ENCODE measurements at places on chromosomes 7 and 10.

DNA sequence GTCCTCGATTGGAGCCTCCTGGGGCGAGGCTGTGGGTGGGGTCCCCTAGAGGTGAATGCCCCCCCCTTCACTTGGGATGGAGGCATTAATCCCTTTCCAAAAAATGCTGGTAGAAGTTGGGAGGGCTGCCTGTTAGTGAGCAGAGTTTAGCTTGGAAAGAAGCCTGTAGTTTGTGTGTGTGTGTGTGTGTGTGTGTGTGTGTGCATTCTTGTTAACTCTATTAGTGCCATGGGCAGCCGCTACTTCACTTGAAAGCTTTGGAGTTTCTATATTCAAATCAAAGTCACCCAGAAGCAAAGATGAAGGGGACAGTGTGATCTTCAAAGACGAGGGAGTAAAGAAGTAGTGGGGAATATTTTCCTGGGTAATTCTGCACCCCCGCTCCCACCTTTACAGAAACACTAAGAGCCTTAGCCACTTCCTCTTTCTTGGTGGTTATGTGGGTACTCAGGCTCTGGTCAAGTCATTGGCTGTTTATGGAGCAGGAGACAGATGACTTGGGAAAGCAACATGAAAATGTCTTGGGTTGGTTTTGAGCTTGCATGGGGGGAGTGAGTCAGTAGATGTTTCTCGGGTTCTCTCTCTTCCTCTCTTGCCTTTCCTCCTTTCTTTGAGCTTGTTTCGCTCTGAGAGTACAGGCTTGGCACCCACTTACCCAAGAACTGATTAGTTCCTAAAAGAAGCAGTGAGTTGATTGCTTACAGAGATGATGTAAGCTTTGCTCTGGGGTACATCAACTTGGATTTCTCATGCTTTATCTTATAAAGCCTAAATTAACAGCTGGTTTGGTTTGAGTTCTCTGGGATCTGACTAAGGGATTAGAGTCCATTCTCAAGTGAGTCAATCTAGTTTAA is 35.9 kb downstream of the TCF7L2 start:
- DNase-seq, result peak; percentile 62

DNA sequence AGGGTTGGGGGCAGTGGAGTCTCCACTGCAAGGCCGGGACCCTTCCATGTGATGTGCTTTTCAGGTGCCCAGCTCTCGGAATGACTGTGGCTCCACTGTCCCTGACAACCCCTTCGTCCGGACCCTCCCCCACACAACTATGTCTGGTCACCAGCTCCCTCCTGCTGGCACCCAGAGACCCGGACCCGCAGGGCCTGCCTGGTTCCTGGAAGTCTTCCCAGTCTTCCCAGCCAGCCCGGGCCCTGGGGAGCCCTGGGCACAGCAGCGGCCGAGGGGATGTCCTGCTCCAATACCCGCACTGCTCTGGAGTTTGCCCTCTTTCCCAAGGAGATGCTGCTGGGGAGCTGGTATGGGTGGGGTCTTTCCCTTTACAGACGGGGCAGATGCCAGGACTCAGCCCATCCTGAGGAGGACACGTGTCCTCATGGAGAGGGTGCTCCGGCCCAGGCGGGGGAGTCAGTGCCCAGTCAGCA is 5.5 kb downstream of the ATP6V0E2 start:
- DNase-seq, result no peak

DNA sequence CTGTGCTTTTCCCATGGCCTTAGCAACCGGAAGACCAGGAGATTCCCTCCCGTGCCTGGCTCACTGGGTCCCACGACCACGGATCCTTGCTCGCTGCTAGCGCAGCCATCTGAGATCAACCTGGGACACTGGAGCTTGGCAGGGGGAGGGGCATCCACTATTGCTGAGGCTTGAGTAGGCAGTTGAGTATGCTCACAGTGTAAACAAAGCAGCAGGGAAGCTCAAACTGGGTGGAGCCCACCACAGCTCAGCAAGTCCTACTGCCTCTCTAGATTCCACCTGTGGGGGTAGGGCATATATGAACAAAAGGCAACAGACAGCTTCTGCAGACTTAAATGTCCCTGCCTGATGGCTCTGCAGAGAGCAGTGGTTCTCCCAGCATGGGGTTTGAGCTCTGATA is 697.0 kb downstream of the SORCS1 start:
- DNase-seq, result no peak

GRCh38 chr7:49389871-49390479 is 383.5 kb upstream of the VWC2 start:
- DNase-seq, result no peak

- DNase-seq, result no peak
Measured at GRCh38 chr10:68684413-68684812, 36.6 kb upstream of the CCAR1 start.

- no peak for DNase-seq
Measured at GRCh38 chr10:124356701-124357560, 61.8 kb downstream of the OAT start.

DNA sequence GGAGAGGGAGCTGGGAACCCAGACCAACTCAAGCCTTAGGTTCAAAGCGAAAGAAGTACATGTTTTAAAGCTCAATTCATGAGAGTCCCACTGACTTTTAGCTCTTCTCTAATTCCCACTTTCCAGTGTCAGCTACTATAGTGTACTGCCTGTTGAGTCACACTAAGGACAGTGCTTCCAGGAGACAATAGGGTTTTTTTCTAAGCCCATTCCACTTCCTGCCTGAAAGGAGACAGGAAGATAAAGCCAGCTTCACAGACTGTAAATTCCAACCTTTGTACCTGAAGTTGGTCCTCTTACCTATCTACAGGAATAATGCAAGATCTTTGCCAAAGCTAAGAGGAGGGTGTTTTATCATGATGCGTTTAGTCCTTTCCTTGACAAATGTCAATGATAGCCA is 4.4 kb downstream of the MSRB2 start:
- no peak for DNase-seq

GRCh38 chr7:8881916-8882315 is 448.5 kb downstream of the NXPH1 start:
- DNase-seq, result no peak

GRCh38 chr7:46450425-46450824 is 529.4 kb upstream of the IGFBP3 start:
- no peak for DNase-seq

DNA sequence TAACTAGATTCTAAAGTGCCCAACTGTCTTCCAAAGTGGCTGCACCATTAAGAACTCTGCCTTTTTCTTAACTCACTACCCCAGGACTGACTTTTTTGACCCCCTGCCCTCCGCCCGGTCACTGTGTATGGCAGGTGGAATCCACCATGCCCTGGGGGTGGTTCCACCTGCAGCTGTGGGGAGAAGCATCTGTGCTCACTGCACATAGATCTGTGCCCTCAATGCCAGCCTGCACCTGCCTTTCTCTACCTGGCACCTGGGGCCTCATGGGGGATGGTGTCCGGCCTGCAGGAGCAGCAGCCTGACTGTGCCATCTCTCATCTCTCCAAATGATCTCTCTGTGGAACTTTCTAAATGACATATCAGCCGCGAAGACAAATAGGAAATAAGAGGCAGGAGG is 353.5 kb downstream of the PAXIP1 start:
- no peak for DNase-seq

- no peak for DNase-seq
Measured at GRCh38 chr10:76858721-76859120, 778.9 kb downstream of the KCNMA1 start.
